Upper lobe of right lung (tissue), 1 donor: ENCODE measurements at places on chromosomes 4 and X. TPM values are rescaled to one million over a fixed set of nuclear protein-coding genes. Genes with fewer than 3 reads are reported as not detected.

DNA sequence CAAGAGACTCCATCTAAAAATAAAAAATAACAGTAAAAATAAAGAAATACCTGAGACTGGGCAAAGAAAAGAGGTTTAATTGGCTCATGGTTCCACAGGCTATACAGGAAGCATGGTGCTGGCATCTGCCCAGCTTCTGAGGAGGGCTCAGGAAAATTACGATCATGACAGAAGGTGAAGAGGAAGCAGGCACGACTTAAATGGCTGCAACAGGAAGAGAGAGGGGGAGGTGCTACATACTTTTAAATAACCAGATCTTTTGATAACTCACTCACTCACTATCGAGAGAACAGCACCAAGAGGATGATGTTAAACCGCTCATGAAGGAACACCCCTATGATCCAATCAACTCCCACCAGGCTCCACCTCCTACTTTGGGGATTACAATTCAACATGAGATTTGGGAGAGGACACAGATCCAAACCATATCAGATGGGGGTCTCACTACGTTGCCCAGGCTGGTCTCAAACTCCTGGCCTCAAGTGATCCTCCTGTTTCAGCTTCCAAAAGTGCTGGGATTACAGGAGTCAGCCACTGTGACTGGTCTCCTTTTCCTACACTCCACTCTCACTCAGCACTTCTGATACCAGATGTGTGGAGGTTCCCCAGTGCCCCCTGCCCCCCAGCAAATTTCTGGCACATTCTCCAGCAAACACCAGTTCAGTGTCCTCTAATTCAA lies 11.9 kb upstream of the ZNF157 start:
- no peak overlapping the region for H3K27ac ChIP-seq
- H3K4me3 ChIP-seq = no peak overlapping the region
- H3K36me3 ChIP-seq = no peaks in the 10 kb centered on the region
- H3K27me3 ChIP-seq = no peaks in the 10 kb centered on the region
- DNase-seq = no peak

DNA sequence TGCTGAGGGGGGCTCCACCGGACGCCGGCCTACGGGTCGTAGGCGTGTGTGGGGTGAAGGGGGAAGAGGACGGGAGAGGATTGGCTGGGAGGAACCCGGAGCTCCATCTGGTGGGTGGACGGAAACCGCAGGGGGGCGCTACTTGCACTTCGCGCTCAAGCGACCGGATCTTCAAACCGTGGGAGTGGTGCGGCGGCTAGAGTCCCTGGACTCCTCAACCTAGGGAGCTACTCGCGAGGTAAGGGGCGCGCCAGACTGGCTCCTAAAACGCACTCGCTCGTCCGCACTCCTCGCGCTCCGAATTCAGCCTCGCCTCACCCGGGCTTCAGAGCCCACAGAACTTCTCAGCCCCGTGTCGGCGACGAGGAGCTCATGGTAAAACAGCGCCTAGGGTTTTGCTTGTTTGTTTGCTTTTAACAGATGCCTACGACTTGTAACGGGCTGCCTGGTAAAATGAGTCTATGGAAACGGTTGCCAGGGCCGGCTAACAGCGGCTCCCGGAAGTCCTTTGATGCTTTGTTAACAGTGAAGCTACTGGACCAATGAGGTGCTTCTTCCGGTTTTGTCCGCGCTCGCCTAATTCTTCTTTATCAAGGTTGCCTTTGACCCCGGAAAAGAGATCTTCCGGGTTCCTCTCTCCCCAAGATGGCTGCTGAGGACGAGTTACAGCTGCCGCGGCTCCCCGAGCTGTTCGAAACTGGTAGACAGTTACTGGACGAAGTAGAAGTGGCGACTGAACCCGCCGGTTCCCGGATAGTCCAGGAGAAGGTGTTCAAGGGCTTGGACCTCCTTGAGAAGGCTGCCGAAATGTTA lies at the start of gene IGBP1:
Gene IGBP1, plus strand, starts transcription at position 145 of the 813 bp plus-strand sequence. Its CDS starts 501 bp downstream, at position 646.
- DNase-seq = peak; percentile 89
- H3K27me3 ChIP-seq = no peaks in the 10 kb centered on the region
- H3K36me3 ChIP-seq = peaks cover 9% of the 10 kb centered on the region
- peak within 1 kb of the TSS; percentile 68 for H3K4me3 ChIP-seq
- H3K4me1 ChIP-seq = peaks cover 3% of the 10 kb centered on the region
- peak within 1 kb of the TSS; percentile 87 for H3K27ac ChIP-seq

- no peaks in the 10 kb centered on the region for H3K36me3 ChIP-seq
- H3K4me3 ChIP-seq = no peak overlapping the region
- H3K27me3 ChIP-seq = no peaks in the 10 kb centered on the region
- H3K27ac ChIP-seq = no peak overlapping the region
Observed at GRCh38 chr4:111650674-111651086, 494.6 kb upstream of the FAM241A start.

GRCh38 chr4:119041951-119042560 lies 93.6 kb upstream of the MYOZ2 start:
- no peak for DNase-seq
- no peak overlapping the region for H3K4me3 ChIP-seq
- H3K27me3 ChIP-seq = no peaks in the 10 kb centered on the region
- H3K27ac ChIP-seq = no peak overlapping the region

DNA sequence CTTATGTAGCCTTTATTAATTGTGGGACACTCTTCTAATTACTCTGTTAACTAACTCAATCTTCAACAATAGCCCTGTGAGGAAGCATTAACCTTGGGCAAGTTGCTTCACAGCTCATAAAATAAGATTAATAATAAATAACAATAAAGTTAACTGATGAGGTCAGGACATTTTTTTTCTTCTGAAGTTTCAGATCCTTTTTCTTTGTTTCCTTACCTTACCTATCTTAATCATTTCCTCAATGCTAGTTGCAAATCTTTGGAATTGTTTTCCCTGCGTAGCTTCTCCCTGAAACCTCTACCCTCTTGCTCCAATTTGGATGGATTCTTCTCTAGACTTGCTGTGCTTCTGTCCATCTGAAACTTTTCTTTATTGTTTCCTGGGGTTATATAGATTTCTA lies 17.5 kb upstream of the PLAC8 start:
- no peaks in the 10 kb centered on the region for H3K36me3 ChIP-seq
- no peak overlapping the region for H3K4me3 ChIP-seq
- H3K27ac ChIP-seq = no peak overlapping the region
- no peaks in the 10 kb centered on the region for H3K27me3 ChIP-seq
- H3K4me1 ChIP-seq = no peaks in the 10 kb centered on the region

DNA sequence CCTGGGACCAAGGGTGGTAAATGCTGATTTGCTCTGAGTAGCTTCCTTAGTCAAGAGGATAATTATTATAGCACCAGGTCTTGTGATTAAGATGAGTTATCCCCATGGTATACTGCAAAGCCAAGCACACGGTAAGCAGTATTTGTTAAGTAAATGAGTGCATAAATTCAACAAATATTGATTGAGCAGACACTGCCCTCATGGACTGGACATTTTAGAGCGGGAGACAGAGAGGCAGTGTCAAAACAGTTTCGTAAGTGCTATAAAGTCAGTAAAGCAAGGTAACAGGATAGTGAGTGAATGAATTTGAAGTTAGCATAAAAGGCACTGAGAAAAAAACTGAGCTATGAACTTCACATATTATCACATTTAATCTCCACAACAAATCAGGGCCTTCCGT lies 13.9 kb downstream of the PHF8 start:
- H3K27me3 ChIP-seq = no peaks in the 10 kb centered on the region
- H3K4me3 ChIP-seq = no peak overlapping the region
- DNase-seq = no peak
- H3K27ac ChIP-seq = no peak overlapping the region
- no peaks in the 10 kb centered on the region for H3K4me1 ChIP-seq

GRCh38 chrX:155534800-155535199 lies 76.4 kb upstream of the F8A3 start:
- no peak for DNase-seq
- no peak overlapping the region for H3K4me3 ChIP-seq
- H3K4me1 ChIP-seq = no peaks in the 10 kb centered on the region
- H3K27ac ChIP-seq = no peak overlapping the region
- no peaks in the 10 kb centered on the region for H3K27me3 ChIP-seq

DNA sequence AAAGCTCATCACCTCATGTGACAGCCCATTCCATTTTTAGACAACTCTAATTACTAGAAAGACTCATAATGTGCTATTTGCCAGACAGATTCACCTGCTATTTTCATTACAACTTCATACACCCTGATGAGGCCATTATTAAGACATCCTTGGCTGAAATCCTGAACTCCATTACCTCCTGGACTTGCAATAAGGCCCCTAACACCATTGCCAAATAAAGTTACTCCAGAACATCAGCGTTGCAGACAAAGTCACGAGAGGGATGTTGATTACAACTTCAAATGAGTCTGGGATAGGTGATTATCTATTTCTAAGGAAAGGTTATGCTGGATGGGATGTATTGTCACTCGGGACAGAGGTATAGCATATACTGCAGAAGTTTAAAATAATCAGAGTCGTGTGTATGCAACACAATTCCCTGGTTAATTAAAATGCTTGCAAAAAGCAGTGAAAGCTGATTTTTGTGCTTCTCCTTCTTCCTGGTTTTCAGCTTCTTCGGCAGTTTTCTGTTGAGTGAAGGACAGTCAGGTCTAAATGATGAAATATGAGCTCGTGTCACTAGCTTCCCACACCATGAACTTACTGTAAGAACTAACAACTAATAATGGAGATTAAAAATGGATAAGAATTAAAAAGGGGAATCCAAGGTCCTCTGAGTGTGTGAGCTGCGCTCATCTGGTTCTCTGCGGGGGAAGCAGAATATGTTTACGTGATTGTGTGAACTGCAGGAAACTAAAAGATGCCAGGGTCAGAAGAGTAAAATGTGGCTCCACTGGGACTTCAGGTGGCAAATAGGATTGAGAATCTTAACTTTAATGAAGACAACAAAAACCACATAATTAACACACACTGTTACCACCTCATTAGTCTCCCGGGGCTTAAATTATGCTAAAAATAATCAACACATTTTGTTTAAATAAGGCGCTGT lies 17.6 kb upstream of the SOD3 start:
- H3K4me3 ChIP-seq = no peak overlapping the region
- H3K27ac ChIP-seq = no peak overlapping the region
- no peaks in the 10 kb centered on the region for H3K27me3 ChIP-seq
- DNase-seq = no peak

DNA sequence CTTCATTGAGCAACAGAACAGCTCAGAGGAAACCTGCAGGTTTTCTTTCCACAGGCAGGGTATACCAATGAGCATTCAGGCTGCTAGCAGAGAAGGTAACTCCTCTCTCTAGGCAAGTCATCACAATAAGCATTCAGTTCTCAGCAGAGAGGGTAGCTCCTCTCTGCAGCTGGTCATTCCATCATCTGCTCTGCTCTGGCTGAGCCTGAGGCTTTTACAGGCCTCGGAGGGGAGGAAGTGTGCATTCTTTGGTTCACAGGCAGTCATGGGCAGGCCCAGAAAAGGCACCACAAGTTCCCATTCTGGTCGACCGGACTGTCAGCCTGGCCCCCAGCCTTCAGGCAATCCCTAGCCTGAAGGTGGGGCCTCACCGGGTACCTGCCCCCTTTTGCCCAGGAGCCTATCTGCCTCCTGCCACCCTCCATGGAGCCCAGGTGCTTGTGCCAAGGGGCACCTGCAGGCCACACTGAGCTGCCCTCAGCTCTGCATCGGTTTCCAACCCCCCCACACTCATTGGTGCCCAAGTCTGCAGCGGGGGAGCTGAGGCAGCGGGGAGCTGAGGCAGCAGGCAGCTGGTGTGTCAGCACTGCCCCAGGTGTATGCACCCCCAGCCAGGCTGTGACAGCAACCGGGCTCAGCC lies 83.1 kb downstream of the PRDM5 start:
- no peak overlapping the region for H3K4me3 ChIP-seq
- peak; percentile 61 for DNase-seq
- H3K36me3 ChIP-seq = no peaks in the 10 kb centered on the region
- H3K27ac ChIP-seq = no peak overlapping the region
- H3K4me1 ChIP-seq = peaks cover 5% of the 10 kb centered on the region
- H3K27me3 ChIP-seq = no peaks in the 10 kb centered on the region

DNA sequence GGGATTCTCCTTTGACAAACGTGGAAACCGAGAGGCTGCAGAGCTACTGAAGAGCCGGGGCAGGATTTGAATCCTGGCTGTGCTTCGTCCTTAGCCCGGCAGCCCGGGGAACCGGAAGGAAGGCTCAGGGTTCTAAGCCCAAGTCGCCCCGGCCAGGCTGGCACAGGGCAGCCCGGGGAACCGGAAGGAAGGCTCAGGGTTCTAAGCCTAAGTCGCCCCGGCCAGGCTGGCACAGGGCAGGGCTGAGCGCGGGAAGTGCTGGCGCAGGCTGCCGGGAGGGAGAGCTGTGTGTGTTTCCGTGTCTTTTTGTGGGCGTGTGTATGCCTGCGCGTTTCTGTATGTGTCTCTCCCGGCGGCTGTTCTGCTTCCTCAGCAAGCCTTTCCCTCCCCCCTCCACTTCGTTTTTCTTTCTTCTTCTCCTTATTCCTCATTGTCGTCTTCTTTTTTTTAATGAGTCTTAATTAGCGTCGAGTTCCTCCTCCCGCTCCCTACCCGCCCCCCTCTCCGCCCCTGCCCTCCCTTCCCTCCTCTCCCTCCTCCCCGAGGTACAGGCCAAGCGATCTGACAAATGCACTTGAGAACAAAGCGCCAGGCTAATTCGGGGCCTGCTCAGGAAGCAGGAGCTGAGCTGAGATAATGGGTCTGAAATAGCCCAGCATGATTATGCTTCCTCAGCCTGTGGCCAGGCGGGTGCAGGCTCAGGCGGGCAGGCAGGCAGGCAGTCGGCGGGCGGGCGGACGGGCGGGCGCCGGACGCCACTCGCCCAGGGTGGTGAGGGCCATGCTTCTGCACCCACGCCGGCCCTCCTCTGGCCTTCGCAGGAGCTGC lies 65.9 kb downstream of the EFNB1 start:
- peak overlapping the region; percentile 10 for H3K4me3 ChIP-seq
- peaks cover 13% of the 10 kb centered on the region for H3K4me1 ChIP-seq

GRCh38 chr4:17132226-17132625 lies 233.8 kb upstream of the LDB2 start:
- no peak for DNase-seq
- no peak overlapping the region for H3K27ac ChIP-seq
- no peak overlapping the region for H3K4me3 ChIP-seq
- no peaks in the 10 kb centered on the region for H3K4me1 ChIP-seq
- H3K36me3 ChIP-seq = no peaks in the 10 kb centered on the region

Gene SAT1
- total RNA-seq = 784 TPM

Gene FAT1
- 84.3 TPM for total RNA-seq

Gene CFI
- total RNA-seq = 61.0 TPM

Gene ZBED1
- total RNA-seq = 40.0 TPM

Gene PDLIM3
- total RNA-seq = 24.4 TPM

Gene AADAT
- total RNA-seq = 8.9 TPM

Gene HPGD
- 77.2 TPM for total RNA-seq

Gene TMPRSS11B
- not detected for total RNA-seq

Gene AKAP14
- total RNA-seq = not detected

Gene MAGEA11
- not detected for total RNA-seq

Gene MAGED4B
- 6.1 TPM for total RNA-seq
